ENCODE measurements at places on chromosomes 1 and 21.

DNA sequence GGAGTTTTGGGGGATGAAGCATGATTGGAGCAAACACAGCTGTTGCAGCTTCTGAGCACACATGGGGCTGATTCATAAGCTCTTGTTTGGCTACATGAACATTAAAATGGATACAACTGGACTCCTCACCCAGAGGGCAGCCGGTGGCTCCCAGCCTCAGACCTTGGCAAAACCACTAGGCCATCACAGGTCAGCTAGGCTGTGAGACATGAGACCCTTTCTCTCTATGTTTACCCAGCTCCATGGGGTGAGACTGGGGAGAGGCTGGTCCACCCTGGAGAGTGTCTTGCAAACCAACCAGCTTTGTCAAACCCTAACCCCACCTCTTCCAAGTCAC lies 388.7 kb downstream of the PTPRU start:
- no peak for DNase-seq

- DNase-seq: no peak
These were observed 184.3 kb downstream of the HIVEP3 start for GRCh38 chr1:41734201-41734970.

- no peak for DNase-seq
These were observed 106.3 kb downstream of the RERE start for GRCh38 chr1:8711151-8711550.

DNA sequence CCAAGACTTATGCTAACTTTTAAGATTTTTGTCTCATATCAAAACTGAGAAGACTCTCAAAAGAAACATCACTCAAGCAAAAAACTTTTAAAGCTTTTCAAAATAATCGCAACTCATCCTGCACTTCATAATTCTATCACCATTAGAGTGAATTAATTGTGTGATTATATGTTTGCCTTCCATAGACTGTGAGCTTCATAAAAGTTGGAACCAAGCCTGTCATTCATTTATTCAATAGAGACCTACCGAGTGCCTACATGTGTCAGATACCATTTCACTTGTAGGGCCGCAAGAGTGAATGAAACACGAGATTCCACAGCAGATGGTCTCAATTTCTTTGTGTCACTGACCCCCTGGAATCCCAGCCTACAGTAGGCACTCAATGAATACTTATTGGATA lies 106.4 kb downstream of the RHOU start:
- no peak for DNase-seq

- no peak for DNase-seq
These were observed 82.1 kb upstream of the KIF1B start for GRCh38 chr1:10128101-10128765.

- DNase-seq: no peak
These were observed 715.5 kb downstream of the NCAM2 start for GRCh38 chr21:21713651-21714180.

DNA sequence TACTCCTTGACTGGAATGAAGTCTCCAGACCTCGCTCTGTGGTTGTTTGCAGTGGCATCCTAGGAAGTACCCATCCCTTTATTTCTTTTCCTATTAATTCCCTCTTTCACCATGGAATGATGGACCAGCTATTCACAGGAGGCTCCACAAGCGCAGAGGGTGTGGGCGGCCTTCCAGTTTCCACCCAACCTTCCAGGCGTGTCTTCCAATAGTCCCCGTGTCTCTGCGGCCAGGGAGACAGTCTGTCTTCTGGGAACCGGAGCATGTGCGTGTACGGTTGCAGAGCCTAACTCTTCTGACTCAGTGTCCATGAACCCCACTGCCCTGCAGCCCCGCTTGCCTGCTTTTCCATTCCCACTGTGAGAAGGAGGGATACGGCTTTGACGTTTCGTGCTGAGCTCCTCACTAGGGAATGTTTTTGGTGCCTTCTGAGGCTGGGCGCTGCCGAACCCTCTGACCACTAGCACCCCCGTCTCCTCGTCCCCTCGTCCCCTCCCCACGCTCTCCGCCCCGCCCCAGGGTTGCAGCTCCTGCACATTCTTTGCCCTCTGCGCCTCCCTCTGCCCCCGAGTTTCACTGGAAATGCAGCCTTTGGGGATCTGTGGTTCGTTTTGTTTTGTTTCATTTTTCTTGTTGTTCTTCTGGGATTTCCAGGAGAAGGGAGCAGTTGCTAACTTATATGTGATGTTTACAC lies 26.3 kb upstream of the FAM3B start:
- no peak for DNase-seq

GRCh38 chr1:45544530-45544929 lies 6.1 kb upstream of the AKR1A1 start:
- no peak for DNase-seq

GRCh38 chr1:245984390-245985155 lies 522.5 kb downstream of the SMYD3 start:
- DNase-seq: no peak
